Activated naive CD8-positive, alpha-beta T cell treated with anti-CD3 and anti-CD28 coated beads, Interleukin-2, amount 10 ng/mL, durations not matched to agents 7 days and 5 days (primary cell): ENCODE measurements at places on chromosomes 4 and X.

GRCh38 chr4:110135523-110135922 lies 62.9 kb downstream of the ELOVL6 start:
- no peak for DNase-seq

GRCh38 chrX:135185795-135186443 lies 14.7 kb upstream of the CT55 start:
- DNase-seq, result no peak

DNA sequence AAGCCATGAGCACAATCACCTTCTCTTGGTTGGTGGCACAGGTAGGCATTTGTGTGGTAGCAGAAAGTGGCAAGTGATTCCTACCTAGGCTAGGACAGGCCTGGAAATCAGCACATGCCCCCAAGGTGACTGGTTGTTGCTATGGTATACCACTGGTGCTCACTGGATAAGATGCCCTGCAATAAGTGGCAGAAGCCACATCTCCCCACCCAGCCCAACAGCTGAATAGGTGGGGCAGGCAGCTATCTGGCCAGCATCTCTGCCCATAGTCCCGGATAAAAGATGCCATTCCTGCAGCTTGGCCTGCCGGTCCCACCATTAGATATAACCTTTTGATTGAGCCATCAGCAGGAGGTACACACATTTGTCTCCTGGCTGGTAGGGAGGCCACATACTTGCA lies 21.1 kb downstream of the AMER1 start:
- no peak for DNase-seq

DNA sequence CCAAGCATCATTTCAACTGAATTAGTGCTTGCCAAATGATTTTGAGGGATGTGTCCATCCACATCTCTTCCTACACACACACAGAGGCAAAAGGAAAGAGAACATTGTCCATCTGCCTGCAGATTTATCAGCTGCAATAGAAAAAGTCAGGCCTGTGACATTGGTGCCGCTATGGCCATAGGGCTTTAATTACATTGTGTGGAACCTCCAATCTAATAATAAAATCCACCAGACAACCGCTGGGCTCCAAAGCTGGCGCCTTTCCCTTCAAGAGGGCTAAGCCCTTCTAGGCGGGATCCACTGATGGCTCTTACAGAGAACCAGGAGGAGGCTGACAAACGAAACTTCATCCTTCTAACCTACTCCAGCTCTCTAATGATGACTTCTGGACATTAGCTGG lies 60.6 kb downstream of the PHOX2B start:
- no peak for DNase-seq

DNA sequence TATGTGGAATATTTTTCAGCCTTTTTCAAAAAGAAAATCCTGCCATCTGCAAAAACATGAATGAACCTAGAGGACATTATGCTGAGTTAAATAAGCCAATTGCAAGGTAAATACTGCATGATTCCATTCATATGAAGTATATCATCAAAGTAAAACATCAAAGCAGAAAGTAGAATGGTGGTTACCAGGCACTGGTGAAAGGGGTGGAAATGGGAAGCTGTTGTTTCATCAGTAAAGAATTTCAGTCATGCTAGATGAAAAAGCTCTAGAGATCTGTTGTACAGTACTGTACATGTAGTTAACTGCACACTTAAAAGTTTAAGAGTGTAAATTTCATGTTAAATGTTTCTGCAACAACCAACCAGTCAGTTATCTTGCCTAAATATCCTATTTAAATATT lies 196.8 kb upstream of the ADGRL3 start:
- DNase-seq, result no peak

GRCh38 chrX:3286196-3286945 lies 60.1 kb downstream of the MXRA5 start:
- DNase-seq, result no peak

- no peak for DNase-seq
These were observed 330.1 kb upstream of the DKK2 start for GRCh38 chr4:107366016-107366735.

GRCh38 chr4:1783015-1783414 lies 10.1 kb upstream of the FGFR3 start:
- no peak for DNase-seq

GRCh38 chrX:43456063-43456462 lies 200.0 kb upstream of the MAOA start:
- no peak for DNase-seq

DNA sequence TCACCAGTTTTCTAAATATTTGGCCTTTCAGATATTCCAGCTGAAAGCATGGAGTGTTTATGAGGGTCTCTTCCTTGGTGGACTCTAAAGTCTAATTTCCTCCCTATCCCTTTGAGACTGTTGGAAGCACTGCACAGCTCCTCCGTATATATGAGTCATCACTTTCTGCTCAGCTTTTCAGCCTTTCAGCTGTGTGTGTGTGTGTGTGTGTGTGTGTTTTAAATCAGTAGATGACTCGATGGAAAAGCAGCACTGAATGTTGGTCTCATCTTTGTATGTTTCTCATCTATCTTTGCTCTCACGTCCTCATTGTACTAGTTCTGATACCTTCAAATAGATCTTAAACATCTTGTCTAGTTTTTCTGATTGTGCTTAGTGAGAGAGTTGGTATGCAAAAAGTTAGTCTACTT lies 81.6 kb downstream of the ZFX start:
- no peak for DNase-seq

- no peak for DNase-seq
These were observed at the start of gene GPR143 for GRCh38 chrX:9765737-9766097. Gene GPR143 (minus strand): TSS chrX:9765847. CDS start chrX:9765817, 30 bp downstream.

- no peak for DNase-seq
These were observed 102.8 kb downstream of the STOX2 start for GRCh38 chr4:184007891-184008290.

DNA sequence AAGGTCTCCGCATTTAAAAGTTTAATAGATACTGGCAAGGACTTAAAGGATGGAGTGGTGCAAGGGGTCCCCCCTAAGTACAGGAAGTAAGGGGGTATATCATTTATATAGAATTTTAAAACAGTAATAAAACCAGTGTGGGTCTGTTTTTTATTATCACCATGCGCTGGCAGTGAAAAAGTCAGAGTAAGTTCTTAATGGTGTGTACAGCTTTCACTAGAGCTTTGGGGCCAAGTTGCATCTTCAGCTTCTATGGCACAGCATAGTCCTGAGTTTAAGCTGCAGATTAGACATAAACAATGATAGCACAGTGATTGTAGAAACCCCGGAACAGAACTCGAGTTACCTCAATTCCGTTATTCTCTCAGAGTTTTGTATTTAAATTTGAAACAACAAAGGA lies 27.6 kb downstream of the RHOH start:
- no peak for DNase-seq

DNA sequence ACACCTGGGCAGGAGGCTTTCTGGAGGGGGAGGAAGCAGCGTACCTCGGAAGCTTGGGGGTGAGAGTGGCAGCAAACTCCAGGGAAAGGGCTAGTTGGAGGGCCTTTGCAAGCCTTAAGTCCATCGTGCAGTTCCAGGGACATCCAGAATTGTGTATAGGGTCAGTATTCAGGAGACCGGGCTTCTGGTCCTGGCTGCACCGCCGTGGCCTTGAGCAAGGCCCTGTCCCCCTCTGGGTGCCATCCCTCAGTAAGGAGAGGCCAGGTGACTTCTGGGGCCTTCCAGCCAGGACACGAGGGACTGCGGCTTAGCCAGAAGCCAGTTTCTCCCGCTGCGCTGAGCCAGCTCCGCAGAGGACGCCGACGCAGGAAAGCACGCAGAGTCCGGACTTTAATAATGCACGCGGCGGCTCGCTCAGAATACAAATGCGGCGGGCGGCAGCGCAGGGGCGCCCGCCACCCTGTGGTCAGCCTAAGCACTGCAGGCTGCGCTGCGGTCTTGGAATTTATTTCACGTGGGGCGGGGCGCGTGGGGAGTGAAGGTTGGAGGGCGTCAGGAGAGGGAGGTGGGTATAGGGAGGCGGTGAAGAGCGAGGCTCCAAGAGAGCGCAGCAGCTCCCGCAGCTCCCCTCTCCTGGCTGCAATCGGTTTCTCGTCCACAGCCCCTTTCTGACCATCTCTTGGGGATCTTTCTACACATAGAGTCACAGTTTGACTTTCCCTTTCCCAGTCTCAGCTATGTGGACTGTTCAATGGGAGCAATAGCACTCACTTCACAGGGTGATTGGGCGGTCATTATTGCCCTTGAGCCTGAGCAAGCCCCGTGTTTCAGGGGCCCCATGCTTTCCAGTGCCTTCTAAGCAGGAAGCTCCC lies 94.1 kb upstream of the GPR50 start:
- DNase-seq, result peak; percentile 71

- no peak for DNase-seq
These were observed 109.6 kb upstream of the KIT start for GRCh38 chr4:54548098-54548620.

- DNase-seq, result no peak
These were observed 64.1 kb downstream of the TMA16 start for GRCh38 chr4:163558539-163559044.

- no peak for DNase-seq
These were observed 923.8 kb downstream of the RAPGEF2 start for GRCh38 chr4:160026721-160027120.

DNA sequence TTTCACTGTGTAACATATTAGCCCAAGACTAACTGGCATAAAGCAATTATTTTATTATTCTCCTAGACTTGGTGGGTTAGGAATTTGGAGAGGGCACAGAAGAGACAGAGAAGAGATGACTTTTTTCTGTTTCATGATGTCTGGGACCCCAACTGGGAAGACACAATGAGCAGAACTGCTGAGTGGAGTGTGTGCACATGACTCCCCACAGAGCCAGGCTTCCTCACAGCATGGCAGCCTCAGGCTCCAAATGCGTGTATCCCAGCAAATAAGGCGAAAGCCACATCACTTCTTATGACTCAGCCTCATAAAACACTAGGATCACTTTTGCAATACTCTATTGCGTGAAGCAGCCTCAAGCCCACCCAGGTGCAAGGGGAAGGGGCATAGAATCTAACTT lies 68.4 kb downstream of the MFAP3L start:
- no peak for DNase-seq

DNA sequence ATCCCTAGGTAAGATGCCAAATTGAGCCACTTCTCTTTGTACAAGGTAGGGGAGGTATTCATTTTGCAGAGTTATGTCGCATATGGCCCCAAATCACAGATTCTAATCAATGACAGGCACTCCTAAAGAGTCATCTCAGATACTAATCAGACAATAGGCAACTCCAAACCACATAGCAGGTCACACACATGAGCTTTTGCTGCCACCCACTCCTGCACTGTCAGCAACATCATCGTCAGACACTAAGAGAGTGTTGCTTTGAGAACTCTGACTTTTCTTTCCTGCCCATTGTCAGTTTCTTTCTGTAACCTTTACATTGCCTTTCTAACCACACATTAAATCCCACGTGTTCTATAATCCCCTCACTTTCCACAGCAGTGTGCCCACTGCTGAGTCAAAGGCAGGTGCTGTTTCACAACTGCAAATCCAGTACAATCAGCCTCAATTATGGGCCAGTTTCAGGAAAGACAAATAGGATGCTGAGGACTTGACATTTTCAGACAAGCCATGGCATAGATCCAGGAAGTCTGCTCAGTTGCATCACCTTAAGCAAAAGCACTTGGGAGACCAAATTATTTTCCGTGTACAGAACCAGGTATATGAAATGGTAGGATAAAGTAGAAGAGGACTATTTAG lies 23.5 kb downstream of the TMEM31 start:
- DNase-seq, result no peak

DNA sequence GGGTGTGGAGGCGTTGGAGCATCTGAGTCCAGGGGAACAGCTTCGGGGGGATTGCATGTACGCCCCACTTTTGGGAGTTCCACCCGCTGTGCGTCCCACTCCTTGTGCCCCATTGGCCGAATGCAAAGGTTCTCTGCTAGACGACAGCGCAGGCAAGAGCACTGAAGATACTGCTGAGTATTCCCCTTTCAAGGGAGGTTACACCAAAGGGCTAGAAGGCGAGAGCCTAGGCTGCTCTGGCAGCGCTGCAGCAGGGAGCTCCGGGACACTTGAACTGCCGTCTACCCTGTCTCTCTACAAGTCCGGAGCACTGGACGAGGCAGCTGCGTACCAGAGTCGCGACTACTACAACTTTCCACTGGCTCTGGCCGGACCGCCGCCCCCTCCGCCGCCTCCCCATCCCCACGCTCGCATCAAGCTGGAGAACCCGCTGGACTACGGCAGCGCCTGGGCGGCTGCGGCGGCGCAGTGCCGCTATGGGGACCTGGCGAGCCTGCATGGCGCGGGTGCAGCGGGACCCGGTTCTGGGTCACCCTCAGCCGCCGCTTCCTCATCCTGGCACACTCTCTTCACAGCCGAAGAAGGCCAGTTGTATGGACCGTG lies 2.2 kb downstream of the AR start:
- no peak for DNase-seq

DNA sequence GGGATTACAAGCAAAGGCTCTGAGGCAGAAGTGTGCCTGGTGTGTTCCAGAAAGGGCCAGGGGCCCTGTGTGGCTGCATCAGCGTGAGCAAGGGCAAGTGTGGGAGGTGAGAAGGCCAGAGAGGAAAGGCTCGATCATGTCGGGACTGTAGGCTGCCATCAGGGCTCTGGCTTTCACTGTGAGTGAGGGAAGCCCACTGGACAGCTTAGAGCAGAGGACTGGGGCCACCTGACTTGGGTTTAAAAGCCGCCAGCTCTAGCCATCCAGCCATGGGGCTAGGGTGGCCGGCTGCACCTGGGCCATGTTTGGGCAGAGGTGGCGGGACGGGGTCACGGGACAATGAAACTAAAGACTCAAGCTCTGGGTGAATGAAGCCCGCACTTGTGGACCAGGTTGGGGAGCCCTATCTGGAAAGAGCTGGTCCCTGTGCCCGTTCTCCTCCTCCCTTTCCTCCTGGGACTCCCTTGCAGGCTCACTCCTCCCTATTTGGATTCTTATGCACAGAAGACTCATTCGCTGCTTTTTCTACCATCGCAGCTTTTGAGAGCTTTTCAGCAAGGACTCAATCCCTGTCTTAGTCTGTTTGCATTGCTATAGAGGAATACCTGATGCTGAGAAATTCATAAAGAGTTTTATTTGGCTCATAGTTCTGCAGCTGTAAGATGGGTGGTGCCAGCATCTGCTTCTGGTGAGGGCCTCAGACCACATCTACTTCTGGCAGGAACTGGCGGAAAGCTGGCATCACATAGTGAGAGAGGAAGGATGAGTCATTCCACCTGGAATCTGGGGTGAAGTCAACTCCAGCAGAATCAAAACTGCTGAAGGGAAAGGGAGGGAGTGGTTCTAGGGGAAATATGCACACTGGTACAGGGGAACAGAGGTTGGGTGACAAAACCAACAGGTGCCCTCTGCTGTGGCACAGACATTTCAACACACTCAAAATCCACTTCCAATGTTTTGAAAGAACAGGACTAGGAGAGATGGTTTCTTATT lies 15.3 kb downstream of the CTAG1B start:
- no peak for DNase-seq

GRCh38 chr4:111855308-111855707 lies 289.9 kb upstream of the FAM241A start:
- no peak for DNase-seq

DNA sequence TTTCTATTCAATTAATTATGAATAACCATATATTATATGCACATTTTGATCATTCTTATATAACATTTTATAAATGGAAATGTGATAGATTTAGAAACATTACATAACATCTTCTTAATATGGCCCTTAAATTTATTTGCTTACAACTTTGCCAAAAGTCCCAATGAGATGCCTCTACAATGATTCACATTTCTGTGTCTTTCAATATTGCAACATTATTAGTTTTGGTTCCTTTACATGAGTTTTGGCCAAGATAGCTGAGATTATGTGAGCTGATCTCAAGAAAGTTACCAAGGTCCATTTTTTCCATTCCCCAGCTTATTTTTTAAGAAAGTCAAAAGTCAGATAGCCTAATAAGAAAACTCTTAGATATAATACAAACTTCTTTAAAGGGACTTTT lies 361.2 kb downstream of the PCDH7 start:
- no peak for DNase-seq
